ENCODE measurements at places on chromosomes 1 and 21. TPM values are rescaled to one million over a fixed set of nuclear protein-coding genes. Genes with fewer than 3 reads are reported as not detected.

The SLC1A7 gene
- total RNA-seq = not detected

The OR2AK2 gene
- not detected for total RNA-seq

The CYP2J2 gene
- total RNA-seq = 0.07 TPM

The TGFB2 gene
- total RNA-seq = 25.7 TPM

The MYBPH gene
- total RNA-seq = not detected

The HCN3 gene
- total RNA-seq = 5.8 TPM

The KRTAP25-1 gene
- not detected for total RNA-seq

The HMCN1 gene
- total RNA-seq = 0.02 TPM

The RNU1-2 gene
- 11.7 TPM for total RNA-seq
